Globus pallidus (tissue), 1 donor: ENCODE measurements at places on chromosomes 5 and 9.

DNA sequence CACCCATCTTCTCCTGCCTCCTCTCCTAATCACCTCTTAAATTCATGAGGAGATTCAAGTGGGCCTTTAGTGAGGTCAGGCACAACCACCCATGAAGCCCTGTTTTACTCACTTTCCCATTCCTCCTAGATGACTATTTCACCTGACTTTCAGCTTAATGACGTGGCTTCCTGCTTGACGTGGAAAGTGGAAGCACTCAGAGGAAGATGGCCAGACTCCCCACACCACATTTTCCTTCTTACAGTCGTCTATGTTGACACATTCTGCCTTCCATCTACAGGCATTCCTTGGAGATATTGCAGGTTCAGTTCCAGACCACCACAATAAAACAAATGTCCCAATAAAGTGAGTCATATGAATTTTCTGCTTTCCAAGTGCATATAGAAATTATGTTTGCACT lies 146.4 kb upstream of the TAS2R1 start:
- no peak for DNase-seq

- DNase-seq = no peak
These were observed 11.5 kb downstream of the UGT3A1 start for GRCh38 chr5:35979715-35980114.

- no peak for DNase-seq
These were observed 66.1 kb downstream of the SPTLC1 start for GRCh38 chr9:92048924-92049625.

GRCh38 chr5:122312591-122313406 lies 762 bp downstream of the SNCAIP start:
- DNase-seq = peak; percentile 22

GRCh38 chr5:123936548-123936947 lies 424.6 kb downstream of the CSNK1G3 start:
- DNase-seq = no peak

GRCh38 chr5:112914584-112914983 lies 7.4 kb downstream of the REEP5 start:
- no peak for DNase-seq

DNA sequence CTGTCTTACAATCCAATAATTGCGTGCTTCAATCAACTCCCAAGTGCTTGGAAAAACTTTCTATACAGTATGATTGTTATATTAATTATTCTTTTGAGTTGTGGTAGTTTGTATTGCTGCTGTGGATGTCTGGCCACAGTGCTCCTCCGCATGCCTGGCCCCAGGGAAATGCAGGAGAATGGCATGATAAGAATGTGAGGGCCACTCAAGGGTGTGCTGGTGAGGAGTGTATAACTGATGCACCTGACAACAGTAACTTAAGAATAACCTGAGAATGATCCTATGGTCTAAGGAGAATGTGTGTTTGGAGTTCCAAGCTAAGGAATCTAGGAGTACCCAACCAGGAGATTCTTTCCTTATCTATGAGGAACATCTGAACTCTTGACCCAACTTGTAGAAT lies 152.9 kb upstream of the APC start:
- no peak for DNase-seq

- no peak for DNase-seq
These were observed 91.1 kb downstream of the ZNF608 start for GRCh38 chr5:124655251-124655917.

GRCh38 chr5:113663879-113664541 lies 150.5 kb downstream of the YTHDC2 start:
- no peak for DNase-seq

DNA sequence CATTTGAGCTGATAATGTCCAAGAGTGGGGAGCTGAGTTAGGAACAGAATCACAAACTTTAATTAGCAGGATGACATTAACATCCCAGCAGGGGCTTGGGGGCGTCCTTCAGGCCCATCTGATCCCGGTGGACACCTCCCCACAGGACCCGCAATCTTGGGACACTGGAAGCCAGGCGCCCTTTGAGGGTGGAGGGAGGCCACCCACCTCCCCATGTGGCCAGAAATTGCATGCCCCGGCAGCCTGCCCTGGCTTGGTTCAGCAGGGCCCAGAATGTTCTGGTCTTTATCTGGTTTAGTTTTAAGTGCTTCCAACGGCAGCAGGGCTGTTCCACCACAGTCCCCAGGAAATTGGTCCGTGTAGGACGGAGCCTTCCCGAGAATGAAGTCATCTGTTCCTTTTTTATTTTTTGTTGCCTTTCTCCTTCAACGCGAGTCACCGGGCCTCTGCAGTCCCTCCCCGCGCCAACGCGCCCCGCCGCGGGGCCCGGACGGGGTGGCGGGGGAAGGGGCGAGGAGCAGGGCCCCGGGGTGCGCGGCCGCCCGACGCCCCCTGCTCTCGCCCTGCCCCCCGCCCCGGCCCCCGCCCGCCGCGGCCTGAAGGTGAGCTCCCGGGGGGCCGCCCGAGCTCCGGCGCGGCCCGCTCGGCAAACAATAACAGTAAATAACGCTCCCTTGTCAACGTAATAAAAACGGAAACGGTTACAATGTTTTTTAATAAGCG lies 207.9 kb downstream of the C9orf50 start:
- peak; percentile 67 for DNase-seq

DNA sequence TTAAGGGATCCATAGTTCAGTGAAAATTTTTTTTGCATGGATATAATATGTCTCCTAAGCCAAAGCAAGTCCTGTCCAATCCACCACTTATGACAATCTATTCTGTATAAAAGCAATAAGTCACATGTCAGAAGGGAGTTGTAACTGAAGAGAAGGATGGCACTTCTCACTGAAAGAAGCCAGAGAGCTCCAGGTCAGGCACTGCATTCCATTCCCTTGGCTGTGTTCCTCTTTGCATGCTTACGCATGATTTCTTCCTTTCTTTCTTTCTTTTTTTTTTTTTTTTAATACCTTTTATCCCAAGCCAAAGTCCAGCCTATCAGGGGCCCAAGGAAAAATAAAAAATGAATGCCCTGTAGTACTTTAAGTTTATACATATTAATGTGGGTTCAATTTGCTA lies 39.8 kb downstream of the MAMDC2 start:
- DNase-seq = no peak

DNA sequence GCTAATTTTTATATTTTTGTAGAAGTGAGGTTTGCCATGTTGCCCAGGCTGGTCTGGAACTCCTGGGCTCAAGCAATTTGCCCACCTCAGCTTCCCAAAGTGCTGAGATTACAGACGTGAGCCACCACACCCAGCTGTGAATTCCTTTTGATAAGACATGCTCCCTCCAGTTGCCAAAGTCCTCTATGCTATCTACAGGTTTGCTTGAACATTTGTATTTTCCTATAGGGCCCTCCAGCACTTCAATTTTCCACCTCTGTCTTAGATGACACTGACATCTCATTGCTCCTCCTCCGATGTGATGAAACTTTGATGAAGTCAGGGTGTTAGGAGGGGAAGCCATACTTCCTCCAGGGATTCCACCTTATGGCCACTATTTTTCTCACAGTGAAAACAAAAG lies 25.2 kb upstream of the CTSV start:
- DNase-seq = no peak

- no peak for DNase-seq
These were observed 228.3 kb downstream of the PDZD2 start for GRCh38 chr5:31867219-31867618.

DNA sequence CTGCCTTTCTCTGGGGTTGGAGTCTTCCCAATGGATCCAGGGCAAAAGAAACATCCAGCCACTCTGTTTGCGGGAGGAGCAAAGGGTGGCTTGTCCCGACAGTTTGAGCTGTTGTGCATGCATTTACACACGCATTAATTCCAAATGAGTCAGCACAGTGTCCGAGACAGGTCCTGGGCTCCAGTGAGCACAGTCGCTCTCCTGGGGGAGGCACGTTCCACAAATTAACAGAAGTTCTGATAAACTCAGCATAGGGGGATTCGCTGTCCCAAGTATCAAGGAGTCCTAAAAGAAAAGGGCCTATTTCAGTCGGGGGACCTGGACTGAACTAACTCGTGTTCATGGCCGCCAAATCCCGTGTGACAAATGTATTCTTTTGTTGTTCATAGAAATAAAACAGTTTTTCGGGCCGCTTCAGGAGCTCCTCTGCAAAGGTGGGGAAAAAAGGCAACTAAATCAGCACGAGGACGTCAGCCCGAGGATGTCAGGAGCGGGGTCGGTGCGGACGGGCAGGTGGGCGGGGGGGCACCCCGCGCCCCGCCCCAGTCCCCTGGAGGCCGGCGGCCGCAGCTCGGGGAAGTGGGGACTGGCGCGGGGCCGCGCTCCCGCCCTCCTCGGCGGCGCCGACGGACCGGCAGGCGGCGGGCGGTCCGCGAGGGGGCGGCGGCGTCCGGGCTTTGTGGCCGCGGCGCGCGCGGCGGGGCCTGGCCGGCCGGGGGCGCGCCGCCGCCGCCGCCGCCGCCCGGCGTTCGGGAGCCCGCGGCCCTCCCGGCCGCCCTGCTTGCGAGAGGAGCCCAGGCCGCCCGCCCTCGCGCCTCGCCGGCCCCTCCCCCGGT lies at the start of gene MSANTD3:
Gene MSANTD3, plus strand, starts transcription at position 614 of the 836 bp plus-strand sequence. CDS start 14,796 bp downstream, outside the sequence.
- DNase-seq = peak; percentile 67

DNA sequence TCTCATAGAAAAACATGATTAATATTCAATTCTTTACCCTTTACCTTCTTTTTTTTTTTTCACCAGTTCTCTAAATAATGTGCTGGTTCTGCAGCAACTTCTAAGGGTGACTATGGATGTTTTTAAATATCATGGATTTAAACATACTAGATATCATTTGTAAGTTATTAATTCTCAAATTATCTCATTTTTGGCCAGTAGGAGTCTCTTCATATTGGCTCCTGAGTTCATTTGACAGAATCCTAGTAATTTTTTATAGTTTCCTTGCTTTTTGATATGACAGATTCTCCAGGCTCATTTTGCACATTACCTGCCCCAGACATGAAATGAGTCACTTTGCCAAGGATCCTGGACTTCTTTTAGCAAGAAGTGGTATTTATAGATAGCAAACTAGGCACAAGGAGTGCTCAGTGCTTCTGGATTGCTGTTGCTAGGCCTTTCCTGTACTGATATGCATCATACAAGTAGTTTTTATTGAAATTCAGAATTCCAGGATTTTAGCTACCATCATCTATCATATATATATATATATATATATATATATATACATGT lies 201.3 kb upstream of the IL12B start:
- no peak for DNase-seq

DNA sequence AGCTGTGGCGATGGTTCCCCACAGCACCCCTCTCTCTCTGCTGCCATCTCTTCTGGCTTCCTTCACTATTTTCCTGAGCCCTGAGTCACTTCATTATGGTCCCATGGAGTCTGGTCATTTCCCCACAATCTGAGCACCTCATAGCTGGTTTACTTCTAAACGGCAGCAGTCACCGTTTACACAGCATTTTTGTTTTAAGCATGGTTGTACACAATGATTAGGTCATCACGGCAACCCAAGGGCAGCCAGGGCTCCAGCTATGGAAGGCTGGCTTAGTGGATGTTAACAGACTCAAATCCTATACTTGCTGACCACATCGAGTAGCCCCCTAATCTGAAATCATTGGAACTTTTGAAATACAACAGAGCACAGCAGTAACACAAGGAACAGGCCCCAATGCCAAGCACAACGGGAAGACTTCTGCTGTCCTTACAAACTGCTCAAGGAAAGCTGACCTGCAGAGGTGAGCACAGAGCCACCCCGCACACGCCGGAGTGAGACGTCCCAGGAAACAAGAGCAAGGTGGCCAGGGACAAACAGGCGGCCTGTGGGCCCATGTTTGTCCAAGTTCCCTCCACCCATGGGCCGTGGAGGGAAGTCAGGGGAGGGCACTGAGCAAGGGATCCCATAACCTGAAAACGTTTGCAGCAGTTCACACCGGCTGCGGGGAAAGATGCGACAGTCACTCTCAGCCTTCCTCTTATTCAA lies 22.9 kb downstream of the CAMSAP1 start:
- DNase-seq = no peak

GRCh38 chr5:80881726-80882125 lies 78.4 kb upstream of the RASGRF2 start:
- no peak for DNase-seq

- no peak for DNase-seq
These were observed 257.9 kb downstream of the RASEF start for GRCh38 chr9:82805027-82805426.

DNA sequence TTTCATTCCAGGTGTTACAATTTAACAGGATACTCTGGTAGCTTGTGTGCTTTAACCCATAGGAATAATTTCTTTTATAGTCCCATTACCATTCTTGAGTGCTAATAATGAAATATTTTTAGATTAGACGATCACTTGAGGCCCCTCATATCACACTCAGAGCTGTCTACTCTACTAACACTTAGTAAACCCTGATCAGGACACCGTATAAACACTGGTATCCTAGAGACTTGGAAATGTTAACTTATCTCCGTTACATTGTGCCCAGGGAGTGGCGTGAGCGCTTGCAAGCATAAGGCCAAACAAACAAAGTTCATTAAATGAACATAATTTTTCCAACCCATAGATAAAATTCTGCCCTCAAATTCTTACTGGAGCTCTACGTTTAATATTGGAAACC lies 42.2 kb upstream of the RFX3 start:
- no peak for DNase-seq

- DNase-seq = peak; percentile 40
These were observed 1.4 kb downstream of the ZSWIM6 start for GRCh38 chr5:61333321-61333953.

- no peak for DNase-seq
These were observed 105.5 kb downstream of the PDE6A start for GRCh38 chr5:149838881-149839739.

- DNase-seq = no peak
These were observed 126.1 kb downstream of the BNC2 start for GRCh38 chr9:16744394-16744793.

DNA sequence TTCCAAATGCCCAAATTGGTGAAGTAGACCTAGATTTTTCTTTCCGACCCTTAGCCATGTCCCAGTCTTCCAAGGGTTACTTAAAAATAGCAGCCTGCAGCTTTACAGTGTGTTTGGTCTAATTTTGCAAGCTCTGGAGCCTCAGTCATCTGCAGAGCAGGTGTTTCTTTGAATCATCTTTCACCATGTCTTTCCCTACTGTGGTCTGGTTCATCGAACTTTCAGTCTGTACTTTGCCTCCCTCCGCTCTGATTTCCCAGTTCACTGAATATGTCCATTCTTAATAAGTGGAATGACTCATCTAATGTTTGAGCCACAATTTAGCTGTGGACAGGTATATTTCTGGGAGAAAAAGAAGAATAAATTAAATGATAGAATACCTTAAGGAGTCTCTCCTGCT lies 1060.7 kb downstream of the EFNA5 start:
- DNase-seq = no peak

DNA sequence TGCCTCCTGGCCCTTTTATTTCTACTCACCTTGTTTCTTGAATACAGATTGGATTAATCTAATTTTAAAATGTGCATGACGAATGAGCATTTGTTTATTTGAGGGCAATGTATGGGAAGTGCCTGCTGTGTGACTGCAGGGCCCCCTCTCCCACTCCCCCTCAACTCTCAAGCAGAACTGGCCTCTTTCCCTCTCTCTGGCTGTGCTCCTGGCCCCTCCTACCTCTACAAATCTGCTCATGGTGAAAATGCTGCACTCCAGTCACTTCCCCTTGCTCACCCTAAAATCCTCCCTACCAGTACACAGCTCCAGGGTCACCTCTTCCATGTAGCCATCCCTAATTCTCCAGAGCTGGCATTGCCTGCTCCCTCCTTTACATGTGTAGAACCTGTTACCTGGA lies 17.2 kb upstream of the NDST1 start:
- no peak for DNase-seq
